Renal pelvis (tissue), 12 donors: ENCODE measurements at places on chromosomes 4 and X. TPM values are rescaled to one million over a fixed set of nuclear protein-coding genes. Genes with fewer than 3 reads are reported as not detected.

DDX60 gene
- polyA plus RNA-seq: 10.3 TPM

TREX2 gene
- polyA plus RNA-seq: 0.54 TPM

TCEAL6 gene
- polyA plus RNA-seq: 0.37 TPM

CNGA1 gene
- 3.3 TPM for polyA plus RNA-seq

PWWP3B gene
- 2.7 TPM for polyA plus RNA-seq

VEGFD gene
- polyA plus RNA-seq: 0.37 TPM

SPANXB1 gene
- polyA plus RNA-seq: not detected

DNA sequence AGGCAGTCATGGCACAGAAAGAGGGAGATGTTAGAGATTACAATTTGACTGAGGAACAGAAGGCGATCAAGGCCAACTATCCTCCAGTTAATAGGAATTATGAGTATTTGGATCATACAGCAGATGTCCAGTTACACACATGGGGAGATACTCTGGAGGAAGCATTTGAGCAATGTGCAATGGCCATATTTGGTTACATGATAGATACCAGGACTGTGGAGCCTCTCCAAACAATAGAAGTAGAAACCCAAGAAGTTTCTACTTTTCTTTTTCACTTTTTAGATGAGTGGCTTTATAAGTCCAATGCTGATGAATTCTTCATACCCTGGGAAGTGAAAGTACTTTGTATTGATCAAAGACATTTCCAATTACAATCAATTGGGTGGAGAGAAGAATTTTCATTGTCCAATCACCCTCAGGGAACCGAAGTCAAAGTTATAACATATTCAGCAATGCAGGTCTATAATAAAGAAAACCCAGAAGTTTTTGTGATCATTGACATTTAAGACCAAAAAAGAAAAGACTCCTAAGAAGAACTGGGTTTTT is 139.1 kb downstream of the MAB21L2 start:
- DNase-seq: no peak

DNA sequence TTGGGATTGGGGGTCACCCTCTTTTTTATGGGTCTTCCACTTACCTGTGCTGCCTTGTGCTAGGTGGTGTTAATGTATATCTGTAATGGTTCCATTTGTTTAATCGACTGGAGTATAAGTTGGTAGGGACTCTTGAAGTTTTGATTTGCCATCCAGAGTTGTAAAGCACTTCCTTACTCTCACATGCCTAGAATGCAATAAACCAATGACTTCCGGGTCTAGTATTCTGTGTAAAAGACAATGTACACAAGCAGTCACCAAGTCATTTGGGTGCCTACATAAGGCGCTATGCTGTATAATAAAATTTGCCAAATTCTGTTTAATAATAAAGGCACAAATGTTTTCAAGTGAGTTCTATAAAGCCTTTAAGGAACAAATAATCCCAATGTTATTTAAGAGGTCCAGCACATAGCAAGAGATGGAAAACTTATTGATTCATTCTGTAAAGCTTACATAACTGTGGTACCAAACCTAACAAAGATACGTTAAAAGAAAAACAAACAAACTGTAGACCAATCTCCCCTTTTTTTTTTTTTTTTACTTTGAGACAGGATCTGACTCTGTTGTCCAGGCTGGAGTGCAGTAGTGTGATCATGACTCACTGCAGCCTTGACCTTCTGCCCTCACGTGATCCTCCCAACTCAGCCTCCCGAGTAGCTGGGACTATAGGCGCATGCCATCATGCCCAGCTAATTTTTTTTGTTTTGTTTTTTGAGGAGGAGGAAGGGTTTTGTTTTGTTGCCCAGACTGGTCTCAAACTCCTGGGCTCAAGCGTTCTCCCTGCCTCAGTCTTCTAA is 41.5 kb upstream of the HPRT1 start:
- no peak for DNase-seq

- DNase-seq: peak; percentile 71
Measured at GRCh38 chr4:152045807-152046571, 285.2 kb upstream of the GATB start.

DNA sequence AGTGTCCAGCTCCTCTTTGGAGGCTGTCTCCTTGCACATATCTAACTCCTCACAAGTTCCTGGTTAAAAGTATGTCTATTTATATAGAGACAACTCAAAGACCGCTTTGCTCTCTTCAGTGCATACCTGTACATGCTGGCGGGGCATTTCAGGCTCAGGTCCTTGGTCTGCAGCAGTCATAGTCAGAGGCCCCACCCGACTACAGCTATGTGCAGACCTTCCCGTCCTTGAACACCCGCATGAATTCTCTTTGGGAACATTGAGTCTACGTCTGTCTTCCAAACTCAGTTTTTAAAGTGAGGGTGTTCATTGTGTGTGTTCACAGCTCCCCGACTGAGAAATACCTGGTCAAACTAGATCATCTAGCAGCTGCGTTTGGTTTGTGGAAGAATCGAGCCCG is 4.2 kb downstream of the BCOR start:
- no peak for DNase-seq

DNA sequence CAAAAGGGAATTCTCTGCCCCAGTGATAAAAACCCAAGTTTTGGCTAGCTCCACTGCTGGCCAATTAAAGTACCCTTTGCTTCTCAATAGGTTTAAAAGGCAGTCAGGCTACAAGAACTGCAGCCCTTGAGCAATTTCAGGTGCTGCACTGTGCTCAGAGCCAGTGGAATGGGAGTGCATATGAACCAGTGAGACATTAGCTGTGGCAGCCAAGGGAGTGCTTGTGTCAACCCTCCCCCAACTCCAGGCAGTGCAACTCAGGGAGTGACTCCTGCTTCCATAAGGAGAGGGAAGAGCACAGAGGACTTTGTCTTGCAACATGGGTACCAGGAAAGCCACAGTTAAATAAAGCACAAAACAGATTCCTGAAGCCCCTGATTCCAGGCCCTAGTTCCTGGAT is 61.6 kb upstream of the VAMP7 start:
- no peak for DNase-seq

- no peak for DNase-seq
Measured at GRCh38 chr4:92872604-92873003, 568.8 kb downstream of the GRID2 start.

DNA sequence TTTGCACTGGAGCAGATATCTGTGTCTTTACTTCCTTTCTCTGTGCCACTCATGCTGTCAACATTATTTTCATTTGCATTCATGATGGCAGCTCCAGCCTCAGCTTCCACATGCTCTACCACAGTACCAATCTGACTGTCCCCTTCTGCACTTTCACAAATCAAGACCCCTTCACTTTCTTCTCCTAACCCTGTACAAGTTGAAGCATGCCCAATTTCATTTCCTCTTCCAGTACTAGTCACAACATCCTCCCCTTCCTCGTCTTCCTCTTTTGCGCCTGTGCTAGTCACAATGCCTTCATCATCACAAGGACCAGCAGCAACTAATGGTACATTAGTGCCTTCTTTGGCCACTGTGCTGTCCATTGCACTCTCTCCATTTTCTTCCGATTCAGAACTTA is 26.5 kb downstream of the BOD1L1 start:
- DNase-seq: no peak

DNA sequence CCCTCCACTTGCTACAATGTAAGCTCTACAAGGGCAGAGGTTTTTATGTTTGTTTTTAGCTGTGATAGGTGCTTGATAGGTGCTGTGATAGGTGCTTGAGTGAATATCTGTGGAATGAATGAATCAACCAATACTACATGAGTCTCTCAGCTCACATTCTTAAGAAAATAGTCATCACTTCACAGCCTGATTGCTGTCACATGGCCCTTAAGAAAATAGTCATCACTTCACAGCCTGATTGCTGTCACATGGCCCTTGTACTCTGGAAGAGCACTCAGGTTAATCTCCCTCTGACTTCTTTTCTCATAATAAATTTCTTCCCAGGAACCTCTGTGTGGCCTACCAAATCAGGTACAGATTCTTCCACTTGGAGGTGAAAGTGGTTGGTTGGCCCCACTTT is 335.2 kb downstream of the TENM3 start:
- no peak for DNase-seq

DNA sequence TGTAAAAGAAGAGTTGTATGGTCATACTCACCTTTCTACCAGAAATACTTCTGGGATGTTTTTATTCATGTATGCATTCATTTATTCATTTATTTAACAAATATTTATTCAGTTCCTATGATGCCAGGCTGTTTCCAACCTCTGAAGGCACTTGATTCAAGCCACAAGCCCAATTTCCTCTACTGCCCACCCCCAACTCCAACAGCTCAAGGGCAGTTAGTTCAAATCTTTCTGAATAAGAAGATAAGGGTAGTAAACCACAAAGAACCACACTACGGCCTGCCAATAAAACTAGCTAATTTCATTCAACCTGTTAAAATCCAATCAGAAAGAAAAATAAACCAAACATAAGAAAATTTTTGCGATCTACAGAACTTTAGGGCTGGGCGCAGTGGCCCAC is 31.2 kb downstream of the LRBA start:
- DNase-seq: no peak

DNA sequence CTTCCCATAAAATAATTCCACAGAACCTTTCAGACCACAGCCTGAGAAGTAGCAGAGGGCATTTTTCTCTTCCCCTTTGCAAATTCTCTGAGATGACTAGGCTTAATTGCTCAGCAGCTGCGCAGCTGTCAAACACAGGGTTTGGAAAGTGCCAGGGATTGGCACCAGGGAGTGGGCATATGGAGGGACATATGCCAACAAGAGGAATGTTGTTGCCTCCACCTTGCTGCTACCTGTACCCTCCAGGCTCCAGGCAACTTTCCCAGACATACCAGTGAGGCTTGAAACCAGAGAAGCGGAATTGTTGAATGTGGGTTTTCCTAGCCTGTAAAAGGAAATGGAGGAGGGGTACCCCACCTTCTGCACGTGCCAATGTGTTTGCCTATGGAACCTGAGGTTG is 256.2 kb upstream of the GPR101 start:
- DNase-seq: no peak

GRCh38 chrX:96982161-96982560 is 98.5 kb downstream of the RPA4 start:
- DNase-seq: no peak

DNA sequence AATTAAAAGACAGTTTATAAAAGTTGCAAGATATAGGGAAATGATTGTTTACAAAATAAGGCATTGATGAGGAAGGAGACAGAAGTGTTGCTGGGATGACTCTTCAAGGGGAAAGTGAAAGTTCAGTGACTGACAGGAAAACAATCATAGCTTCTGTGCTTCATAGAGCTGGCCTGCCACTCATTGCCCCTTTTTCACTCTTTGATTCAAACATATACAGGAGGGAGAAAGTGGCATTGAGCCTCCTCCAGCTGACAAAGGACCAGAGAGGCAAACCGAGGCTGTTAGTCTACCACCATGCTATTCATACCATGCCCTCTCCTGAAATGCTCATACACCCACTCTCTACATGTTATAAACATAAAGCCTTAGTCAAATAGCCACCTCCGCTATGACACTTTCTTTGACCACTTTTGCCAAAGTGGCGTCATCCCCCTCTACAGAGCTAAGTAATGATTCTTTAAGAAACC is 79.2 kb upstream of the ATOH1 start:
- no peak for DNase-seq

DNA sequence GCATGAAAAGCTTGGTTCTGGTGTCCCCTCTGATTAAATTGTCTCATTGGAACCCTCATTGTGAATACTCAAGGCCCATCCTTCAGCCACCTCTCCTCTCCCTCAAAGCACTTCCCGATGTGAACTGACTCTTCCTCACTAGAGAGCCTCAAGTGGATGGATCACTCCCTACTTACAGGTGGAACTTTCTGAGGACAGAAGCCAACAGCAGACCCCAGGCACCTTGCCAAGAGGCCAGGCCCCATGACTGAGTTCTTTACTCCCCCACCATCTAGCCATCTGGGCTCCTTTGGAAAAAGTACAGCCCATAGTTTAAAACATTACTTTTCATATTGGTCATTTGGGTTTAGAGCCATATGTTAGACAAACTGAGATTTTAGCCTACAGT is 224.1 kb downstream of the SHROOM3 start:
- DNase-seq: no peak

DNA sequence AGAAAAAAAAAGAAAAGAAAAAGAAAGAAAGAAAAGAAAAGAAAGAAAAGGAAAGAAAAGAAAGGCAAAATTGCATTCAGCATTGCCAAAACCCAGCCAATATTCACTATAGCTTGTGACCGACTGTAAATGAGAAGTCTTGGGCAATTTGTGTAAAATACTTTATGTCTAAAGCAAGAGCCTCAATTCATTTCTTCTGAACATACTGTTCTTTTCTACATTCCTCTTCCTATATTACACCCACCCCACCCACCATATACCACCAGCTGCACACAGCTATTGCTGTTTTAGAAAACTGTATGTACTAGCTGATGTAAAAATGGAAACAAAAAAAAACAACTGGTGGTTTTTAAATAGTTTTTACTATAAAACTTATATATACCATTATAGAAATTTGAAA is 156.9 kb upstream of the TTC29 start:
- DNase-seq: no peak

- DNase-seq: no peak
Measured at GRCh38 chr4:30125868-30126267, 594.3 kb upstream of the PCDH7 start.

DNA sequence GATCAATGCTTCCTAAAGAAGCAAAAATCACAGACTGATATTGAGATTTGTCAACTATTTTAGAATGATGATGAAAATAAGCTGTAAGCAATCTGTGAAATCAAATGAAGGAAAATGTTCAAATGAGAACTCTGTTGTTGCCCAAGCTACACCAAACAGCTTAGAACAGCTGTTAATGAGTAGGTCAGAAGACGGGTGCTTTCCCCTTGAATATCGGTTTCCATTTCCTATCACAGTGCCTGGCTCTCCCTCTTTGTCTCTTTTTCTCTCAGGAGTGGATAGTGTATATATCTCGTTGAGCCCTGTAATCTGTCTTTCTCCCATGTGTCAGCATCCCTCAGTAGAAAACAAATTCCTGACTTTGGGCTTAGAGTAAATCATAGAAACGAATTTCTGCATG is 1592.9 kb upstream of the TENM3 start:
- no peak for DNase-seq

- peak; percentile 72 for DNase-seq
Measured at GRCh38 chrX:123648028-123648810, 84.6 kb downstream of the THOC2 start.

- DNase-seq: no peak
Measured at GRCh38 chrX:154795016-154795415, 10.3 kb downstream of the MPP1 start.
